Testis (tissue), 5 donors: ENCODE measurements at places on chromosomes 3 and 15. TPM values are rescaled to one million over a fixed set of nuclear protein-coding genes. Genes with fewer than 3 reads are reported as not detected.
A peak's percentile ranks its signal among the peaks of the same experiment; 100 is the strongest.

DNA sequence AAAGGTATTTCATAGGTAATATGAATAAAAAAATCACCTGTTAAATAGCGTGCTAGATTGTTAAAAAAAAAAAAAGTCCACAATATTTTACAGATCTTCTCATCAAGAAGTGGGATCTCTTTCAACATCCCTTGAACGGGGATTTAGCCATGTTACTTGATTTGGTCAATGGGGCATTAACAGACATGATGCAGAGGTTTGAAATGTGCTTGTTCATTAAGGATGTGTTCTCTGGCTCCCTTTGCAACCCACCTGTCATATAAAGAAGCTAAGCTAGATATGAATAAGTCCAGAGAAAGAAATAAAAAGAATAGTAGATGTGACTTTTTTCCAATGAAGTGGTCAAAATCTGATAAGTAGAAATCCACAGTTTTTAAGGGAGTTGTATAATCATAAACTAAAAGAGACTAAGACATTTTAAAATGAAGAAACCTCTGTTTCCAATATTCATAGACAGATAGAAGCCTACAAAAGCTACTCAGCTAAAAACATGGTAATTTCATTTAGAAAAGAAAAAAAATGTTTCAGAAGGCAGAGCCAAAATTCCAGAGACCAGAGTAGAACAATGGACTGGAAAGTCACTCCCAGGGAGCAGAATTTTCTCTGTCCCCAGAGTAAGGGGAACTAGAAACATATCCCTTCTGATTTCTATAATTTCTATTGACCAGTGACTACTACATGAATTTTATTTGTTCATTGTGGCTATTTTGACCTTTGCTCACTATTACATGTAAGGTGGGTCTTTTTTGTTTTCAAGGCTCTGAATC lies 79.2 kb downstream of the PLSCR2 start:
- DNase-seq, result no peak
- no peaks in the 10 kb centered on the region for H3K27me3 ChIP-seq
- no peaks in the 10 kb centered on the region for H3K4me1 ChIP-seq
- H3K27ac ChIP-seq, result no peak overlapping the region
- H3K36me3 ChIP-seq, result no peaks in the 10 kb centered on the region

- no peaks in the 10 kb centered on the region for H3K27me3 ChIP-seq
- DNase-seq, result no peak
- no peaks in the 10 kb centered on the region for H3K36me3 ChIP-seq
- no peak overlapping the region for H3K4me3 ChIP-seq
- H3K4me1 ChIP-seq, result no peaks in the 10 kb centered on the region
These were observed 6.7 kb upstream of the ZNF609 start for GRCh38 chr15:64453689-64454037.

DNA sequence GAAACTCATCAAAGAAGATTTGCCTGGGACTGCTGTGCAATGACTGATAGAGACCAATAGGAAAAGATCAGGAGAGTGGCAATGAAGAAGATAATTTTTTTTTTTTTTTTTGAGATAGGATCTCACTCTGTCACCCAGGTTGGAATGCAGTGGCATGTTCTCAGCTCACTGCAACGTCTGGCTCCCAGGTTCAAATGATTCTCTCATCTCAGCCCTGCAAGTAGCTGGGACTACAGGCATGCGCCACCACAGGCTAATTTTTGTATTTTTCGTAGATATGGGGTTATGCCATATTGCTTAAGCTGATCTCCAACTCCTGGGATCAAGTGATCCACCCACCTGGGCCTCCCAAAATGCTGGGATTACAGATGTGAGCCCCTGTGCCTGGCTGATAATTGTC lies 116.9 kb upstream of the CCNL1 start:
- no peaks in the 10 kb centered on the region for H3K36me3 ChIP-seq
- DNase-seq, result no peak
- no peaks in the 10 kb centered on the region for H3K4me1 ChIP-seq
- no peak overlapping the region for H3K27ac ChIP-seq

- no peak for DNase-seq
- no peaks in the 10 kb centered on the region for H3K4me1 ChIP-seq
- no peaks in the 10 kb centered on the region for H3K36me3 ChIP-seq
- no peaks in the 10 kb centered on the region for H3K27me3 ChIP-seq
- H3K4me3 ChIP-seq, result no peak overlapping the region
- H3K27ac ChIP-seq, result no peak overlapping the region
These were observed 64.9 kb upstream of the SUCLG2 start for GRCh38 chr3:67719333-67719732.

GRCh38 chr15:85583442-85583841 lies 203.0 kb downstream of the AKAP13 start:
- H3K4me3 ChIP-seq, result no peak overlapping the region
- peak; percentile 58 for DNase-seq
- H3K36me3 ChIP-seq, result no peaks in the 10 kb centered on the region
- peaks cover 35% of the 10 kb centered on the region for H3K4me1 ChIP-seq
- H3K27me3 ChIP-seq, result no peaks in the 10 kb centered on the region

Gene CSNK1G1
- 77.5 TPM for polyA plus RNA-seq

DNA sequence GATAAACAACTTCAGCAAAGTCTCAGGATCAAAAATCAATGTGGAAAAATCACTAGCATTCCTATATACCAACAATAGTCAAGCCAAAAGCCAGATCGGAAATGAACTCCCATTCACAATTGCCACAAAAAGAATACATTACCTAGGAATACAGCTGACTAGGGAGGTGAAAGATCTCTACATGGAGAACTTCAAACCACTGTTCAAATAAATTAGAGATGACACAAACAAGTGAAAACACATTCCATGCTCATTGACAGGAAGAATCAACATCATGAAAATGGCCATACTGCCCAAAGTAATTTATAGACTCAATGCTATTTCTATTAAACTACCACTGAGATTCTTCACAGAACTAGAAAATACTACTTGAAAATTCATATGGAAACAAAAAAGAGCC lies 94.2 kb upstream of the PSMD6 start:
- no peaks in the 10 kb centered on the region for H3K36me3 ChIP-seq
- no peak for DNase-seq
- H3K27ac ChIP-seq, result no peak overlapping the region
- H3K4me3 ChIP-seq, result no peak overlapping the region

Gene ZNF620
- 1.6 TPM for polyA plus RNA-seq

- H3K4me1 ChIP-seq, result peaks cover 12% of the 10 kb centered on the region
- DNase-seq, result no peak
- no peak overlapping the region for H3K27ac ChIP-seq
These were observed 33.7 kb downstream of the PSTPIP1 start for GRCh38 chr15:77028451-77029165.

Gene VEPH1
- polyA plus RNA-seq, result 8.1 TPM

Gene PLA2G4D
- polyA plus RNA-seq, result 0.11 TPM

GRCh38 chr15:38609097-38609738 lies 44.6 kb upstream of the RASGRP1 start:
- H3K27me3 ChIP-seq, result no peaks in the 10 kb centered on the region
- no peak overlapping the region for H3K27ac ChIP-seq
- no peak for DNase-seq
- H3K36me3 ChIP-seq, result no peaks in the 10 kb centered on the region
- H3K4me3 ChIP-seq, result no peak overlapping the region

Gene GPR149
- 0.61 TPM for polyA plus RNA-seq

GRCh38 chr15:92600856-92601255 lies 54.7 kb downstream of the FAM174B start:
- H3K36me3 ChIP-seq, result no peaks in the 10 kb centered on the region
- H3K27me3 ChIP-seq, result no peaks in the 10 kb centered on the region
- no peak overlapping the region for H3K4me3 ChIP-seq
- peak; percentile 35 for DNase-seq
- no peak overlapping the region for H3K27ac ChIP-seq
- no peaks in the 10 kb centered on the region for H3K4me1 ChIP-seq

Gene FBN1
- 77.1 TPM for polyA plus RNA-seq

DNA sequence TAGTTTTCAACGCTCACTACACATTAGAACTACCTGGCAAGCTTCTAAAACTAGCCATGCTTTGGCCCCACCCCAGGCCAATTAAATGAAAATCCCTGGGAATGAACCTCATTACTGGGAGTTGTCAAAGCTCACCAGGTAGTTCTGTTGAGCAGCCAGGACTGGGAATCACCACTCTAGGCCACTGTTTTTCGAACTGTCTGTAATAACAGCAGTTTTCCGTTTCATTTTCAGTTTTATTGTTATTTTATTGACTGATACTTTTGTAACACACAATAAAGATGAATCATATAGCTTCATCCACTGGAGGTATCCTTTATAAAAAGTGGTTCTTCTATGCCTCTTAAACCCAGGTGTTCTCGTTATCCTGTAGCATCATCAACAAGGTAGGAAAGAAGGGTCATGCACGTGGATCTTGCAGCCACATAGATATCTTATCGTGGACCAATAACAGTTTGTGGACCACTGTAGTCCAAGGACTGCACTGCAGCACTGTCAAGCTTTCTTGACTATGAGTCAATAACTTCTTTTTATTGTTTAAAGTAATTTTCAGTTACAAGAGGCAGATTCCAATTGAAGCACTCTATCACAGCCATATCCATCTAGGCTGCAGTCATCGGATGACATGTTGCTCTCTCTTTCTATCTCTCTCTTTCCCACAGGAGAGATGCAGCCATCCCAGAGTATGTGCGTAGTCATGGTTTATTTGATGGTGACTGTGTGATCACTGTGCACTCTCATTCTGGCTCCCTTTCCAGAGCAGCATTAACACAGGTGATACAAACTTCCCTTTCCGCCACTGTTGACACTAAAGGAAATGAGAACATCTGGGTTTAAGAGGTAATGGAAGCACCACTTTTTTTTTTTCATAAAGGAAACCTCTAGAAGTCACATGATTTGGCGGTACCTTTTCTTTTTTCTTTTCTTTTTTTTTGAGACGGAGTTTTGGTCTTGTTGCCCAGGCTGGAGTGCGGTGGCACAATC lies 39.0 kb upstream of the BLM start:
- no peaks in the 10 kb centered on the region for H3K36me3 ChIP-seq
- DNase-seq, result no peak
- no peaks in the 10 kb centered on the region for H3K27me3 ChIP-seq
- H3K4me3 ChIP-seq, result no peak overlapping the region

Gene TRH
- polyA plus RNA-seq, result 1.8 TPM

GRCh38 chr3:28326458-28326926 lies 22.0 kb upstream of the ZCWPW2 start:
- H3K36me3 ChIP-seq, result no peaks in the 10 kb centered on the region
- no peak overlapping the region for H3K27ac ChIP-seq
- H3K4me3 ChIP-seq, result no peak overlapping the region

Gene ZNF774
- polyA plus RNA-seq, result 5.6 TPM

Gene GPR62
- 0.18 TPM for polyA plus RNA-seq

GRCh38 chr3:169497567-169498257 lies 165.8 kb downstream of the MECOM start:
- no peak overlapping the region for H3K4me3 ChIP-seq
- no peak for DNase-seq
- no peaks in the 10 kb centered on the region for H3K4me1 ChIP-seq
- no peaks in the 10 kb centered on the region for H3K36me3 ChIP-seq
- H3K27me3 ChIP-seq, result no peaks in the 10 kb centered on the region

GRCh38 chr3:82384181-82384580 lies 622.7 kb upstream of the GBE1 start:
- no peaks in the 10 kb centered on the region for H3K36me3 ChIP-seq
- no peak overlapping the region for H3K4me3 ChIP-seq
- no peak overlapping the region for H3K27ac ChIP-seq
- no peaks in the 10 kb centered on the region for H3K4me1 ChIP-seq
- H3K27me3 ChIP-seq, result no peaks in the 10 kb centered on the region

Gene TNK2
- 43.9 TPM for polyA plus RNA-seq

Gene MESP2
- polyA plus RNA-seq, result 1.3 TPM

GRCh38 chr3:159751752-159752151 lies 236.9 kb upstream of the IL12A start:
- no peak overlapping the region for H3K27ac ChIP-seq
- no peaks in the 10 kb centered on the region for H3K27me3 ChIP-seq
- no peaks in the 10 kb centered on the region for H3K36me3 ChIP-seq
- H3K4me3 ChIP-seq, result no peak overlapping the region

Gene STXBP5L
- 2.3 TPM for polyA plus RNA-seq

Gene GABRR3
- 0.38 TPM for polyA plus RNA-seq

GRCh38 chr3:152258448-152259393 lies 10.0 kb upstream of the MBNL1 start:
- DNase-seq, result peak; percentile 28
- H3K27me3 ChIP-seq, result no peaks in the 10 kb centered on the region
- no peaks in the 10 kb centered on the region for H3K36me3 ChIP-seq

GRCh38 chr3:11167590-11167989 lies 13.3 kb downstream of the HRH1 start:
- H3K36me3 ChIP-seq, result no peaks in the 10 kb centered on the region
- peaks cover 13% of the 10 kb centered on the region for H3K4me1 ChIP-seq
- no peak overlapping the region for H3K4me3 ChIP-seq
- H3K27me3 ChIP-seq, result no peaks in the 10 kb centered on the region
- no peak for DNase-seq

Gene RLBP1
- 1.1 TPM for polyA plus RNA-seq

- H3K4me3 ChIP-seq, result no peak overlapping the region
- no peaks in the 10 kb centered on the region for H3K27me3 ChIP-seq
- DNase-seq, result no peak
- no peak overlapping the region for H3K27ac ChIP-seq
- no peaks in the 10 kb centered on the region for H3K36me3 ChIP-seq
- no peaks in the 10 kb centered on the region for H3K4me1 ChIP-seq
These were observed 86.0 kb upstream of the MFGE8 start for GRCh38 chr15:88998980-88999713.

DNA sequence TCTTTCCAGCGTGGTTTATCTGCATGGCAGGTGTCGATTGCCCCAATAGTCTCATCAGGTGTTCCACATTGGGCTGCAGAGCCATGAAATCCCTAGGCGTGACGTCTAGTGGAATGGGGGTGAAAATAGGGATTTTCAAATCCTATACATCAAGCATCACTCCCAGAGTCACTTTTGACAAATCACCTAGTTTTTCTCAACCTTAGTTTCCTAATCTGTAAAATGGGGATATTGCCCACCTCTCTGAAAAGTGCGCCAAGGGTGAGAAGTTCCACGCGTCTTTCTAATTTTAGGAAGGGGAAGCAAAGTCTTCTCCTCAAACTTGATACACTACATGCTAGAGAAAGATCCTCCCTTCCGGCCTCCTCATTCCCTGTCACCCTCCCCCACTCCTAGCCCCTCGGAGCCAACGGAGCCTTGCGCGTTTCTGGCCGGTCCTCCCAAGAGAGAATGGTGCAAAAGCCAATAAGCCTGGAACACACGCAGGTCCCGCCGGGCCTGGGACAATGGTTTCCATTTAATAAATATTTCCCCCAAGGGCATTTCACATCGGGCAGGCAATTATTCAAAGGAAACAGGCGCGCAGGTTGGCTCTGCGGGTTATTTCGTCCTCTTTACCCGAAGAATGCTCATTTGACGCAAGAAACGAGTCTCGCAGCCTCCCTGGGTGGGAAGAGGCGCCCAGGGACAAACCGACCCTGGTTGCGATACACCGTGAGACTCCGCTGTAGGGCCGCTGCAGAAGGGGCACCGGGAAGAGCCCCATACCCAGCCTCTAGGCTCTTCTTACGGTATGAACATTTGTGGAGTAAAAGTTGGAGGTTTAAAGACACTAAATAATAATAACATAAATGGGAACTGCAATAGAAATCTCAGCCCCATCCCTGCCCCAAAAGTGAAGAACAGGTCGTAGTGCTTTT lies 1.2 kb upstream of the SOX14 start:
- no peaks in the 10 kb centered on the region for H3K27me3 ChIP-seq
- no peak for DNase-seq
- no peak overlapping the region for H3K4me3 ChIP-seq
- H3K4me1 ChIP-seq, result peaks cover 5% of the 10 kb centered on the region

- no peak overlapping the region for H3K4me3 ChIP-seq
- H3K36me3 ChIP-seq, result no peaks in the 10 kb centered on the region
- H3K4me1 ChIP-seq, result peaks cover 9% of the 10 kb centered on the region
- H3K27me3 ChIP-seq, result no peaks in the 10 kb centered on the region
These were observed 253.6 kb downstream of the MAGI1 start for GRCh38 chr3:65785065-65785645.

GRCh38 chr3:2929574-2929973 lies 180.6 kb downstream of the IL5RA start:
- DNase-seq, result no peak
- no peak overlapping the region for H3K4me3 ChIP-seq
- no peaks in the 10 kb centered on the region for H3K27me3 ChIP-seq
